ENCODE measurements at places on chromosomes 1 and 21. TPM values are rescaled to one million over a fixed set of nuclear protein-coding genes. Genes with fewer than 3 reads are reported as not detected.
A peak's percentile ranks its signal among the peaks of the same experiment; 100 is the strongest.

TRIM58 gene
- 3.5 TPM for polyA plus RNA-seq

WDR3 gene
- 17.4 TPM for polyA plus RNA-seq

UBXN10 gene
- polyA plus RNA-seq = not detected

GRCh38 chr21:38923429-38923828, 117.7 kb downstream of the ETS2 start:
- DNase-seq = no peak

GBP2 gene
- polyA plus RNA-seq = 19.6 TPM

DNA sequence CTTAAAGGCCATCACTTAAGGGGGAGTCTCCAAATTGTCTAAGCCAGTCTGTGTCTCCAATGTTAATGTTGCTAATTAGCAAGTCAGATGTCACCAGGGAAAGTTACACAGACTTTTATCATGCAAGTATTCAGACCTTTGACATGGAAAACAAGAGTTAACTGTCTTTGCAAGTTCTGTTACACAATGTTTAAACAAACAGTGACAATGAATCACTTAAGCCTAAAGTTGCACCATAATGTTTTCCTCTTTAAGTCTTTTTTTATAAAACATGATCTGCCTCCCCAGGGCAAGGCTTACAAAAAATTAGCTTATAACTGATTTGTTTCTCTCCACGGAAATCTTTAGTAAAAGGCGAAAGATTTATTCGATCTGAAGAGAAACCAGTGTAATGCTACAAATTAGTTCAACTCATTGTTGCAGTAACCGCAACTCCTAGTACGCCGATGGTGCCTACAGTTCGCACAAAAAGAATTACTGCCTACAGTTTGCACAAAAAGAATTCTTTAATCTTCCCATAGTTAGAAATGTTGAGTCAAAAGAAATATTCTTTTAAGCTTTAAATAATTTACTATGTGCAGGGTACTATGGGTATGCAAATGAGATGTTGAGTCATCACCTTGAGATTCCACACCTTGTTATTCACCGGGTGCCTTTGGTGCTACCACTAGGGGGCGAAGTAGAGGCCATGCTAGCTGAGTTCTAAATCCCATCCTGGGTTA, 45.3 kb downstream of the HHAT start:
- peak; percentile 85 for DNase-seq

- DNase-seq = peak; percentile 5
These were observed 21.2 kb upstream of the ADAR start for GRCh38 chr1:154629061-154629674.

DNA sequence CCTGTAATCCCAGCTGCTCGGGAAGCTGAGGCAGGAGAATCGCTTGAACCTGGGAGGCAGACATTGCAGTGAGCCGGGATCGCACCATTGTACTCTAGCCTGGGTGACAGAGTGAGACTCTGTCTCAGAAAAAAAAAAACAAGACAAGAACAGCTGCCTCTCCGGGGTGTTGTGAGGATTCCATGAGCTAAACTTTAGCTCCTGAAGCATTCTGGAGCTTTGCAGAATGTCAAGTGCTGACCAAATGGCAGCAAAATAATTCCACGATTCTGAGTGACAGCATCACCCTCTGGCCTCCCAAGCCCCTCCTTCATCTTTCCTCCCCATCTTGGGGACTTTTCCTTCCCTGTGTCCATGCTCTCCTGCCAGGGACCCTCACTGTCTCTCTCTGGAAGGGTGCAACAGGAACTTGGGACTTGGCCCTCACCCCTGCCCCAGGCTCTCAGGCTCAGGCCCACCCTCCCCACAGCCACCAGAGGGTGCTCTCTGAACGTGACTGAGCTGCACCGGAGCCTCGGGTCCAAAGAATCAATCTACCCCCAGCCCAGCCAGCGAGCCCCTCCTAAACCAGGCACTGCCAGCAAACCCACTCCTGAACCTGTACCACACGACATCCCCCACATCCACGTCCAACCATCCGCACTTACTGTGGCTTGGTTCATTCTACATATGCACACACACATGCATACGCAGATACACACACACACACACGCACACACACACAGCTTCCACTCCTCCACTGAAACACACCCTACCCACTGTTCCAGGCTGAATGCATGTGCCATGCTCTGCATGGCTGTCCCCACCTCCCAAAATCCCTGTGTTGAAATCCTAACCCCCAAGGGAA, 45.7 kb downstream of the ACOT7 start:
- DNase-seq = peak; percentile 41

C1orf87 gene
- 0.07 TPM for polyA plus RNA-seq

DNA sequence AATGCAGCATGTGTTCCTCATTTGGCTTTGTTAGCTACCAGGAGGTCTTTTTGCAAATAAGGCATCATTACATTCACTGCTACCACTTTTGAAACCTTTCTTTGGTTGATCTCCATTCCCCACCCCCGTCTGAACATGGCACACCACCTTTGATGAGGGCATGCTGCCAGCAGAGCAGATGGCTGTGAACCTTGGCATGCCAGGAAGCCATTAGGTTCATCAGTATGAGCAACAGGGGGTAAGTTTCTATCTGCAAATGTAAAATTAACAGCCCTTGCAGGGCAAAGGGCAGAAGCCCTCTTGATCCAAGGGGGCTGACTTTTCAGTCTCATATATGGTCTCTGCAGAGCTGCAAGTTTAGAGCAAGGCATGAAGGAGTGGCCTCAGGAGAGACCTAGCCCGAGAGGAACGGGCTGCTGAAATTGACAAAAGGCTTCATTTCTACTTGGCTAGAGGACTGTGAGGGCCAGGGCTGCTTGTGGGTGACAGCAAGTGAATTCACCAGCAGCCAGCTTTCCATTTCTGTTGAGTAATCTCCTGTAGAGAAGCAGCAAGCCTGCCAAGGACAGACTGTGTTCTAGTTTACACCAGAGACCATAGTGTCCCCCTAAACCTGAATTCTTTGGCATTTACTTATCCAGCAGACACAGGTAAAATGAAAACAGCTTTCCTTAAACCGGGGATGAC, 127.9 kb downstream of the ZNF326 start:
- DNase-seq = no peak

DNA sequence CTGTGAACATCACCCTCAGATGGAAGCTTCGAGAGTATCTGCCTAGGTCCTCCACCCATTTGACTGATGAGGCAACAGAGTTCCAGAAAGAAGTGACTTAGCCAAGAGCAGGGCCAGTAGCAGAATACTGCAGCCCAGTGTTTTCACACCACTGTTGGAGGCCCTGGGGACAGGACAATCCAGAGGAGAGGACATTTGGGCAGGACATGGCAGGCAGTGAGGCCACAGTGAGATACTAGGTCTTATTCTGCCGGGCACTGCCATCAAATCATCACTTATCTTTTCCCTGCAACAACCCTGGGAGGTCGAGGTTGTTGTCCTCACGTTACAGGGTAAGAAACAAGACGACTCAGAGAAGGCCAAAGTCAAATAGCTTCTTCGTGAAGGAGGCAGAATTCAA, 5.5 kb upstream of the FOXO6 start:
- DNase-seq = no peak

DNA sequence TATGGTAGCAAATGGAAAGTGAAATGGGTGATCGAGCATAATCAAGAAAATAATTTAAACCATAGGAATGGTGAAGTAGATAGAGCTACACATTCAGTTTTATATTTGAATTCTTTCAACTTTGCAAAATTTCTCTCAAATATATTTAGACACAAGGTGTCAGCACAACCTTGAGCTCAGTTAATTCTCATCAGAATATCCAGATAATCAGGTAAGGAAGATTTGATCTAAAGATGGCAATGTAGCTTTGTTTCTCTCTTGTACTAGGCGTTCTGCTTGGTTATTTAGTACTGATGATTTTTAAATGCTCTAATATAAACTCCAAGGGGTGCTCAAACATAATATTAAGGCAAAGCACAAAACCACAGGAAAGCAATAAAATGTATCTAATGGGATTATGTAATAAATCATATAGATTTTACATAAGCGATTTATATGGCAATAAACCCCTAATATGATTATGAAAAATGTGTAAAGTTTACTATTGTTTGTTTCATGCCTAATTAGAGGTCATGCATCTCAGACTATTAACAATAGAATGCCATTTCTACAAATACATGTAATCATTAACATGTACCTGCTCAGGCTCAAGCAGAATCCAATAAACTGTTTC, 32.4 kb upstream of the SERTAD4 start:
- DNase-seq = no peak

GRCh38 chr1:42924851-42925760, 33.6 kb downstream of the SLC2A1 start:
- no peak for DNase-seq

KCNJ9 gene
- polyA plus RNA-seq = not detected

BCL2L15 gene
- polyA plus RNA-seq = 0.03 TPM

GRCh38 chr1:228212415-228212965, 4.6 kb downstream of the OBSCN start:
- no peak for DNase-seq

GRCh38 chr1:76428028-76428427, 353.5 kb downstream of the ST6GALNAC3 start:
- DNase-seq = no peak

GRCh38 chr1:200638073-200638472, 17.5 kb upstream of the KIF14 start:
- DNase-seq = no peak

DNA sequence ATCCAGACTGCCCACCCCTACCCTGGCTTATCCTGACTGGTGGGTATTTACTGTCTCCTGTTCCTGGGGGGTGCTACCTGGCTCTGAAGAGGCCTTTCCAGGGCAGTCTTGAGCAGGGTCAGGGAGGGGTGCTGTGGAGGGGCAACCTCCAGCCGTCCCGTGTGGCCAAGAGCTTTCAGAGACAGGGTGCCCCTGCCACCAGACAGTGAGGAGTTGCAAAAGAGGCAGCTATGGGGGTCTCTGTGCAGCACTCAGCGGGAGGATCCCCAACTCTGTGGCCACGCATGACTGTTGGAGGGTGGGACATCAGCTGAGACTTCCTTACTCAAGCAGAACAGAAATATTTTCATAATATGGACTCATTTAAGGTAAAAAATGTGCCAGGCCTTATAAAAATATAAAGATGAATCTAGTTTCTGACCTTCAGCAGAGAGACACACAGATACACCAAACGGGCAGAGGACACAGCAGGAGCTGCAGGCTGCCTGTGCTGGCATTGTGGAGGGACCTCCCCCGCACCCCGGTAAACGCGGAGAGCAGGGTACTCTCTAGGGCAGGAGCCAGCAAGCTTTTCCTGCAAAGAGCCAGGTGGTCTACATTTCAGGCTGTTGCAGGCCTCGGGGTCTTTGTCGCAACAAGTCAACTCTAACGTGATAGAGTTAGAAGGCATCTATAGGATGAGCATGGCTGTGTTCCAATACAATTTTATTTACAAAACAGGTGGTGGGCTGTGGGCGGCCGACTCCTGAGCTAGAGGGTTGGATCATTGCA, 252.6 kb downstream of the RHOU start:
- DNase-seq = no peak

DNA sequence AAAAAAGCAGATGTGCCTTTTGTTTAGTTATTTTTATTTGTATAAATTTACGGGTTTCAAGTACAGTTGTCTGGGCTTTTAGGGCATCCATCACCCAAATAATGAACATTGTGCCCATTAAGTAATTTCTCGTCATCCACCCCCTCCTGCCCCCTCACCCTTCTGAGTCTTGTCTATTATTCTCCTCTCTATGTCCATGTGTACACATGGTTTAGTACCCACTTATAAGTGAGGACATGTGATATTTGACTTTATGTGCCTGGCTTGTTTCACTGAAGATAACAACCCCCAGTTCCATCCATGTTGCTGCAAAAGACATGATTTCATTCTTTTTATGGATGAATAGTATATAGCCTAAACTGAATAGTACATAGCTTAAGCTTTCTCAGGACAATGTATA, 189.2 kb downstream of the ZP4 start:
- no peak for DNase-seq

- no peak for DNase-seq
These were observed 10.3 kb upstream of the EPS8L3 start for GRCh38 chr1:109773900-109774485.

OLFM3 gene
- not detected for polyA plus RNA-seq

DNA sequence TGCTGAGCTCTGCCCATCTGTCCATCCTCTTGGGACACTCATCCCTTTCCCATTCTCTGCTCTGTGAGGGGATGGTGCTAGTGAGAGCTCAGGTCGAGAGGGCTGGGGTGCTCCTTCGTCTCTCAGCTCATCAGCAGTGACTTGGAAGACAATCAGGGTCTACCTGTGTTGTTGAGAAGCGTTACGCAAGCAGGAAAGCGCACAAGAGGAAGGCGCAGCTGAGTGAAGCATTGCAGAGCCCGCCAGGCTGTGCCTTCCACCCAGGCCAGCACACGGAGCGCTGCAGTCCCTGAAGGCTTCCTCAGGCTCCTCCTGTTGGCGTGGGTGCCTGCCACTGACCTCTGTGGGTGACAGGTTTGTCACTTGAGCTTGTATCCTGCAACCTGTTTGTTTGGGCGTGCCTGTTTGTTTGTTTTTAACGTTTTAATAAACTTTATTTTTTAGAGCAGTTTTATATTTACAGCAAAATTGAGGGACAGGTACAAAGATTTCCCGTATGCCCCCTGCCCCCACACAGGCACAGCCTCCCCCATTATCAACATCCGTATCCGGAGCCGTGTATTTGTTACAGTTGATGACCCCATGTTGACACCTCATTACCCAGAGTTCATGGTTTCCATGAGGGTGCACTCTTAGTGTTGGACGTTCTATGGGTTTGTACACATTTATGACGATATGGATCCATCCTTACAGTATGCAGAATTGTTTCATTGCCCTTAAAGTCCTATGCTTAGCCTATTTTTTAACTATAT, 36.7 kb downstream of the ADARB1 start:
- no peak for DNase-seq

DNA sequence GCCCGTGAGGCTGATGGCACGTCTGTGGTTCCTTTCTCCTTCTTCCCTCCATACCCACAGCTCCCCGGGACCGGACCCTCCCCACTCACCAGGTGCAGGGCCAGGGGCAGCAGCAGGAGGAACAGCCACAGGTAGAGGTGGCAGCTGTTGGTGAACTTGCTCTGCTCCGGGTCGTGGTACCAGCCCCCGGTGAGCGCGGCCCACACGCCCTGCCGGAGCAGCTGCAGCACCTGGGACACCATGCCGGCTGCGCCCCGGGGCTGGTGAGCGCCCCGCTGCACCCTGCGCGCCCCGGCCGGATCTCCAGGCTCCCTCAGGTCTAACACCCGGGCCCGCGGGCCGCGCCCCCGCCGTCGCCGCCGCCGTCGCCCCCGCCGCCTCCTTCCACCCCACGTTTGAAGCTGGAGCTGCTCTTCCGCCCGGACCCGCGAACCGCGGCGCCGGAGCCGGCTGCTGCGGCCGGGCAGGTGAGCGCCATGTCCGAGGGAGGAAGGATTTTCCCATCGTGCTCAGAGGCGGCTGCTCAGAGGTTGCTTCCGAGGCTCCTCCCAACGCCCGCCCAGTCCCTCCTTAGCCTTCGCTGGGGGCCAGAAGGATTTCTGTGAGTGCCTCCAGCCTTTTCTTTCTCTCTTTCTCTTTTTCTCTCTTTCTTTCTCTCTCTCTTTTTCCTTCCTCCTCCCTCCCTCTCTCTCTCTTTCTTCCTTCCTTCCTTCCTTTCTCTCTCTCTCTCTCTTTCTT, at the start of gene PCNX2:
Gene PCNX2, minus strand, starts transcription at position 489 of the 738 bp plus-strand sequence. Its CDS starts 247 bp downstream, at position 242.
- DNase-seq = peak; percentile 64

DNAJC6 gene
- 0.98 TPM for polyA plus RNA-seq

- DNase-seq = peak; percentile 3
These were observed 94.0 kb downstream of the KCND3 start for GRCh38 chr1:111895469-111895868.

GRCh38 chr1:213387380-213388015, 336.5 kb downstream of the RPS6KC1 start:
- no peak for DNase-seq

- DNase-seq = no peak
These were observed 55.7 kb downstream of the WNT9A start for GRCh38 chr1:227891955-227892488.
